ENCODE measurements at places on chromosomes 1 and 21.

DNA sequence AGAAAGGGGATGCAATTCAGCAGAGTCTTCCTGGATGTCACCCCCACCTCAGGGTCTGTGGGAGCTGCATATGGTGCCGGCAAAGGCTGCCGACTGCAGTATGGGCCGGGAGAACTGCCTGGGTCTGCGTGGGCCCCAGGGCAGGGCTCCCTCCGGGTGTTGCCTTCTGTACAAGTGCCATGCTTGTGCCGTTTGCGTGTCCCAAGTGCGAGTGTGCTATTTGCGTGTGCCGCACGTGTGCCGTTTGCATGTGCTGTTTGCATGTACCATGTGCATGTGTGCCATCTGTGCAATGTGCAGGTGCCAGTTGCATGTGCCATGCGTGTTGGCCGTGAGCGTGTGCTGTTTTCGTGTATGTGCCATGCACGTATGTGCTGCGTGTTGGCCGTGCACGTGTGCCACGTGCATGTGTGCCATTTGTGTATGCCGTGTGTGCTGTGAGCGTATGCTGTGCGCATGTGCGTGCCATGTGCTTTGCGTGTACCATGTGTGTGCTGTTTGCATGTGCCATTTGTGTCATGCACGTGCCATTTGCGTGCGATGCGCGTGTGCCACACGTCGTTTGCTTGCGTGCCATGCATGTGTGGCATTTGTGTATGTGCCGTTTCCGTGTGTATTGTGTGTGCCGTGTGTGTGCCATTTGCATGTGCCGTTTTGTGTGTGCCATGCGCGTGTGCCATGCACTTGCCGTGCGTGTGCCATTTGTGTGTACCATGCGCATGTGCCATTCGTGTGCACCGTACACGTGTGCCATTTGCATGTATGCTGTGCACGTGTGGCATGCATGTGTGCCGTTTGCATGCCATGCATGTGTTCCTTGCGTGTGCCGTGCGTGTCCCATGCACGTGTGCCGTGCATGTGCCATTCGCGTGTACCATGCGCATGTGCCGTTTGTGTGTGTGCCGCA, 1.5 kb upstream of the TAS1R3 start:
- DNase-seq = no peak

DNA sequence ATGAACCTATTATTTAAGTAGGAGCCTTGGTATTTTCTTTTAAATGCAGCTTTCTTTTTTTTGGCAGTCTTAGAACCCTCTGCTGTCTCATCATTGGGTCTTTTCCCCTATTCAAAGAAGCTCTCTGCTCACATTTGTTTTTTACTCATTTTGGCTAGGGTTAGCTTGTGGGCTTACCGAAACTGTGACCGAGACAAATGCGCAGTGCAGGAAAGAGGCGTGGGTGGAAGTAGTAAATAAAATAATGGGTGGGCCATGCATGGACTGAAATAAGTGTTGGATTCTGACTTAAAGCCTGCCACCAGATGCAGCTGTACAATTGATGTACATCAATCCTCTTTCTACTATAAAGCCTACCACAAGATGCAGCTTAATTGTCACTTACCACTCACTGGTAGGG, 14.7 kb downstream of the XPR1 start:
- DNase-seq = no peak

DNA sequence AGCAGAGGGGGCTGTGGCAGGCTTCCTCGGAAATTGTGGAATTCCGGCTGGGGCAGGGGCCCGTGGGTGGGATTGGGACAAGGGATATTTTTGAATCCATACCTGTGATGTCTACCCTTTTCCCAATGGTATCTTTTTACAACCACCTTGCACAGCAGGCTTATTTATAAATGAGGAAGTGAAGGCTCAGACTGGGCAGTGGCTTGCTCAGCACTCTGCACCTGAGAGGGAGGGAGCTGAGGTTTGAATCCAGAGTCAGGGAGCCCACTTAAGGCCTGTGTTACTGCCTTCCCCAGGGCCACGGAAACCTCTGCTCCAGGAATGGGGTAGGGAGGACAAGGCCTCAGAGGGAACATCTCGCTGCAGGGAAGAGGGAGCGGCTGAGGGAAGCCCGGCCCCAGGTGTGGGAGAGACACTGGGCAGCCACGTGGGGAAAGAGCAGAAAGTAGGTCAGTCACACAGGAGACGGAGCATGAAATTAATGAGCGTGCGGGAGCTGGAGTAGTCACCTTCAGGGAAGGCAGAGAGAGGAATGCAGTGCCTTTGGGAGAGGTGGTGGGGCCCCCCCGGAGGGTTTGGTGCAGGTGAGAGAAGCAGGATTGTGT, 35.4 kb upstream of the SCMH1 start:
- DNase-seq = no peak

DNA sequence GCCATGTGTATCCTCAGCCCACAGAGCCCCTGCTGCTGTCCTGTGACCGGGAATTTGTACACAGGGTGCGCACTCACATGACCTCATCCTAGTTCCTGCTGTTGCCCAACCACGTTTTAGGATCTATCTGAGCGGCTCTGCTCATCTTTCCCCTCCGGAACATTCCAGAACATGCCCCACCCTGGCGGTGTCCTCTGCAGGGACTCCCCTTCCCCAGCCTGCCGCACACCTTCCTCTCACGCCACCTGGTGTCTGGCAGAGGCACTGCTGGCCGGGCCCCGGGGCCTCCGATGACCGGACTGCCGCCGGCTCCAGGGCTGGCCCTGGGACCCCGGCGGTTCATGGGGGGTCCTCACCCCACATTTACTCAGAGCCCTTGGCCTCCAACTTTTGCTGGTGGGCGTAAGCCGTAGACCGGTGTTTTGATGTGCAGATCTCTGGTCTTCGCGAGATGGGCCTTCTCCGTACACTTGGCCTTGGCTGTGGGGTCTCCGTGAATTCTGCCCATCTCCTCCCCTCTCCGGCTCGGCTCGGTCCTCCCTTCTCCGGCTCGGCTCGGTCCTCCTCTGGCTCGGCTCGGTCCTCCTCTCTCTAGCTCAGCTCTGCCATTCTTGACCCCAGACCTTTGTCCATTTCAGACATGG, 29.5 kb downstream of the ARHGEF16 start:
- peak; percentile 40 for DNase-seq

- DNase-seq = no peak
These were observed 842 bp upstream of the ZC3H12A start for GRCh38 chr1:37473431-37474045.

DNA sequence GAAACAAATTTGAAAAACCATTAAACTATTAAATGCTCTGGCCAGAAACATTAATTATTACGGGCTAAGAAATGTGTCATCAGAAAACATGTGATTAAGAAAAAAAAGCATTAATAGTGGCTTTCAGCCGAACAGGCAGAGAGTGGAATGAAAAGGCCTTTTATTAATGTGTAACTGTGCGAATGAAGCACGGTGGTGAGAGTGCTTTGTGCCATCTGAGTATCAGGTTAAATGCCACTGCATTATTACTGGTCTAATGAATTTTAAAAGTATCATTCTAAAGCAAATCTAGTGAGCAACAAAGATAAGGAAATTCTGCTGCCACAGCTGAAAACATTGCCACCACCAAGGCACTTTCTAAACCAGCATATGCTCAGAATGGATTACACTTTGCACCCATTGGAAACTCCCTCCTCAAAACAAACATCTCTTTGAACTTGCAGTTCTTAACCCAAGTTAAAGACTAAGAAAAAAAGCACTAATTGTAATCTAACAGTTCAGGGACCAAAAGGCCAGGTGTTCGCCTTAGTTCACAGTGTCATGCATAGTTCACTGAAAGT, 30.0 kb upstream of the SSX2IP start:
- no peak for DNase-seq

DNA sequence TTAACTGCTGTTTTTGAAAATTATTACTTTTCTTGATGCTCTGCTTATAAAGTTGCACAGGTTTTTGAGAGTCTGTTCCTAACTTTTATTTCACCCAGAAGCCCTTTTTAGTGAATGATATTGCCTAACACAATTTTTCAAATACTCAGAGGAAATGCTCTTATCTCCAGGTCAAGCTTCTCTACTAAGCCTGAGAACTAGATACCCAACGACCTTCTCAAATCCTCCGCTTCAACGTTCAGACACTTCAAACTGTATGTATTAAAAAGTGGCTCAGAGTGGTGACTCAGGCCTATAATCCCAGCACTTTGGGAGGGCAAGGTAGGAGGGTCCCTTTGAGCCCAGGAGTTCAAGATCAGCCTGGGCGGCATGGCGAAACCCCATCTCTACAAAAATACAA, 88.5 kb downstream of the ASH1L start:
- DNase-seq = no peak

DNA sequence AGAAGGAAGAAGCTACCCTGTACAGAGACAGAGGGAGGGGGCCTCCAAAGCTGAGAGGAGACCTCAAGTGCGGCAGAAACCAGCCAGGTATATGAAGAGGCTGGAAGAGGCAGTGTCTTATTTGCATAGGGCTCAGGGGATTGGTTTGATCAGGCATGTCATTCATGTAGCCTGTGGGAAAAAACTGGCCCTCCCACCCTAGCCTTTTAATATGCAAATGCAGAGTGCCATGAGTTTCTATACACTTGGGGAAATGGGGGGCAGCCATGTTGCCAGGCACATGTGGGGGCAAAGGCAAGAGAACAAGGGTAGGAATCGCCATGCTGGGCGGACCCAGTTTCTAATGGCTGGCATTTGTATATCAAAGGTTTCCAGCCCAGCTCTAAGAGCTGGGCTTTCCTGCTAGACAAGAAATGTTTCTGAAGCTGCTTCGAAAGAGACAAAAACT, 172.7 kb downstream of the RASAL2 start:
- DNase-seq = no peak

DNA sequence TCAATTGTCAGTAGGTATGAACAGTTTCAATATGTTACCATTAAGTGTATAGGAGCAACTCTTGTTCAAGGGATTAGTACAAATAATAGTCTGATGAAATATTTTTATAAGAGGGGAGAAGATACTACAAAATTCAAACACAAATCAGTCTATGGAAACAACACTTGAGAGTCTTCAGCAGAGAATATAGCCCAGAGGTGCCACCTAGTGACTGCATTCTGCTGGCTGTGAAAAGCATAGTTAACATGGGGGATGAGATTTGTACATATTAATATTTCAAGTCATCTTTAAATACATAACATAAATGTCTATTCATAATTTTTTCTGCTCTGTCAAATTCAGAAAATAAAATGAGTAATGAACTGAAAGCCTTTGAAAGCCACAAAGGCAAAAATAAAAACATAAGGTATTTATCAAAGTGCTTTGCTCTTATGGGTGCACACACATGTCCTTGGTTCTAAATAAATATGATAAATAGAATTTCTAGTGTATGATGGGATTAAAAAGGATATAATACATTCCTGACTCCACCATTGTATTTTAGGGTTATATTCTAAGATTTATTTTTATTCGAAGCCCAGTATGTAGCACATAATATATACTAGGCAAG, 440.9 kb upstream of the ZRANB2 start:
- no peak for DNase-seq
